ENCODE measurements at places on chromosomes 5 and 9.

DNA sequence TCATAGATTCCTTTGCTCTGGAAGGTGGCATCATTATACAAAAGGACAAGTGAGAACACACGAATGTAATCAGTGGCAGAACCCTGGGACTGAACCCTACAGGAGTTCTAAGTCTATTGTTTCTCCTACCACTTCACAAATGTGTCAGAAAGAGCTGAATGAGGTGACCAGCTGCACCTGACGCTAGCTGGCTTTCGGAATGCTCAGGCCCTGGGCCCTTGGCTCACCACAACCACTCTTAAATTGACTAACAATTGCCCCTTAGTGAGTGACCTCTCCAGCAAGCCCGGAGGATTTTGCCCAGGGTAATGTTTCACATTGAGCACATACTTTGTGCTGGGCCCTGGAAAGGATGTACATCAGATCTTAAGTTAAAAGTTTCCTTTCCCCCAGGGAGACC lies 41.2 kb upstream of the ABCA1 start:
- DNase-seq, result no peak

- no peak for DNase-seq
These were observed 255.2 kb downstream of the DEPDC1B start for GRCh38 chr5:60444661-60445360.

- DNase-seq, result no peak
These were observed 3.4 kb downstream of the EPB41L4B start for GRCh38 chr9:109317311-109317978.

- DNase-seq, result no peak
These were observed 18.3 kb upstream of the NEK6 start for GRCh38 chr9:124239249-124240073.

DNA sequence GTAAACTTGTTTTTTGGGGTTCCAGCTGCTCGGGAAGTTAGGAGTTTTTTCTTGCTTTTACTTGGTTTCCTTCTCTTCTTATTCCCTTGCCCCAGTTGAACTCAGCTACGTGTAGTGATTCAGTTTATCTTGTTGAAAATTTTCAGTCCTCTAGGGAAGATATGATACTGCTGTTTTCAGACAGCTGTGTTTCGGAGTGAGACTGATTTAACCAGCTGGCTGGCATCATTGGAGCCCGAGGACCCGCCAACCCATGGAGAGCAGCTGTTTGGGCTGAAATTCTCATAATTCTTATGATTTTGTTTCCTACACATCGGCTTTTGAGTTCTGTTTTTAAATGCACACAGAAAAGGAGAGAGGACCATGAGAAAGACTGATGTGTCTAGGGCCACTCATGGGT lies 271.5 kb downstream of the NR3C1 start:
- no peak for DNase-seq
